ENCODE measurements at places on chromosomes 4 and X.

DNA sequence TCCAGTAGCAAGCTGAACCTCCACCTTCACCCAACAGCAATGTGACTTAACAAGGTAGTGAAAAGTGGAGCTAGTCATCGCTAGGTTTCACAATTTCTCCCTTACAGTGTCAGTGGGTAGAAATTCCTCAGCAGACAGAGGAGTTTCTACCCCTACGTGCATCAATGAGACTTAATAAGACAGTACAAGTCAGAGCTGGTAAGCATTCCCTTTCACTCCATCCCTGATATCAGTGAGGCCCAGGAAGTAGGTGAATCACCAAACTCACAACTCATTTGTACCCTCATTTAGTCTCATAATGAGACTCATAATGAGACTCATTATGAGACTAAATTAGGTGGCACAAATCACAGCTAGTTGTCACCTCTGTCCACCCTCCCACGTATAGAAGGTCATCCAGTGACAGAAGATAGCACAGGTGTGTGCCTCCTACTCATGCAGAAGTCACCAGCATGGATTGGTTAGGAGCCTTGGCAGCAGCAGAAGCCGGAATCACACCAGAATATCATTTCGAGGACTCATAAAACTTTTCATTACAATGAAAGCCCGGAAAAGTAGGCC is 50.8 kb upstream of the NUDT10 start:
- DNase-seq = no peak

DNA sequence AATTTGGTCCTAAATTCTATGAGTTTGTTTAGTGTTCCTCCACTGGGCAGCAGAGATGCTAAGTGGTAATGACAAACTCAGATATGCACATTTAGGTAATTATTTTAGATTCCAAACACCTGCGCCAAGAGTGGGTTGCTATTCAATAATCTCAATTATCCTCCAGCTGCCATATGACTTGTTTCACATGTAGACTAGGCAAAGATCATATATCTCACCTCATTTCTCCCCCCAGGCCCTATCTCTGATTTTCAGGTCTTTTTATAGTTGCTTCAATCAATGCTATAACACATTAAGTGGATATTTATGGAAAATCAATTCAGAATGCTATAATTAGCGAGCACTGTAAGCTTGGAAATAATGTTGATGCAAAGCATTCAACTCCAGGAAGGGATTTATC is 217.6 kb downstream of the KCTD8 start:
- no peak for DNase-seq

- DNase-seq = peak; percentile 47
Measured at GRCh38 chrX:106894392-106894909, 8.7 kb downstream of the RIPPLY1 start.

DNA sequence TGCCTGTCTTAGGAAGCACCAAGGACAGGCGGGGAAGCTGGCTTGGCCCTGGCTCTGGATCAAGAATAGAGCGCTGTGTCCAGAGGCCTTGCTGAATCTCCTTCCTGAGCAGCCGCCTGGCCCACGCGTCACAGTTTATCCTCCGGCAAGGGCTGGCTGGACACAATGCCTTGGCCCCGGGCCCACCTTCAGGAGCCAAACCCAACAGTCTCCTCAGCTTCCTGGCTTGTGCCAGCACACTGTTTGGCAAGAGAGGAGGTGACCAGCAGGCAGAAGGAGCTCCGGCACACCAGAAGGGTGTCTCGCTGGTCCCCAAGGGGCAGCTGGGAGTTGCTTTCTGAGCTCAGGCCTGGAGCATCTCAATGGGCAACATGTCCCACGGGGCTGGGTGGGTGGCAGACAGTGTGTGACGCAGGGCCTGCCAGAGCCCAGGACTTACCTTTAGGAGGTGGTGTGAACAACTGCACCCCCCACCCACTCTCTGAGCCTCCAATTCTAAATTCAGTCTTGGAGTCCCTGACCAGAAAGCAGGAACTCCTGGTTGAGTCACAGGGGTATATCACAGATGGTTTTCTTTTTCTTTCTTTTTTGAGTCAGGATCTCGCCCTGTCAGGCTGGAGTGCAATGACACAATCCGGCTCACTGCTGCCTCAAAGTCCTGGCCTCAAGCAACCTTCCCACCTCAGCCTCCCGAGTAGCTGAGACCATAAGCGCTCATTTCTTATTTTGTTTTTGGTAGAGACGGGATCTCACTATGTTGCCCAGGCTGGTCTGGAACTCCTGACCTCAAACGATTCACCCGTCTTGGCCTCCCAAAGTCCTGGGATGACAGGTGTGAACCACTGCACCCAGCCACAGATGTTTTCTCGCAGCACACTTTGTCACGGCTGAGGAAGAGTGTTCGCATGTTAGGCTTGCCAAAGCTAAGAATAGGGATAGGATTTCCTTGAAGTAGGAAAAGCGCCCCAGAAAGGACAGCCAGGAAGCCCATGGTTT is 361.2 kb downstream of the BCOR start:
- DNase-seq = no peak

GRCh38 chr4:533318-534100 is 34.5 kb downstream of the PIGG start:
- DNase-seq = no peak

DNA sequence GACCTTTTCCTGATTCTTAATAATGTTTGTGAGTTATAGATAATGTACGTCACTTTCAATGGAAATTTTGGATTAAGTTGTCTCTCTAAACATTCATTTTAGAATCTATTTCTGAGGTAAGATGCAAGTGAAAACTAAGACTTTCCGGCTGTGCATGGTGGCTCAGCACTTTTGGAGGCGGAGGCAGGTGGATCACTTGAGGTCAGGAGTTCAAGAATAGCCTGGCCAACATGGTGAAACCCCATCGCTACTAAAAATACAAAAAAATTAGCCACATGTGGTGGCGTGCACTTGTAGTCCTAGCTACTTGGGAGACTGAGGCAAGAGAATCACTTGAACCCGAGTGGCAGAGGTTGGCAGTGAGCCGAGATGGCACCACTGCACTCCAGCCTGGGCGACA is 524.6 kb upstream of the SLIT2 start:
- no peak for DNase-seq

DNA sequence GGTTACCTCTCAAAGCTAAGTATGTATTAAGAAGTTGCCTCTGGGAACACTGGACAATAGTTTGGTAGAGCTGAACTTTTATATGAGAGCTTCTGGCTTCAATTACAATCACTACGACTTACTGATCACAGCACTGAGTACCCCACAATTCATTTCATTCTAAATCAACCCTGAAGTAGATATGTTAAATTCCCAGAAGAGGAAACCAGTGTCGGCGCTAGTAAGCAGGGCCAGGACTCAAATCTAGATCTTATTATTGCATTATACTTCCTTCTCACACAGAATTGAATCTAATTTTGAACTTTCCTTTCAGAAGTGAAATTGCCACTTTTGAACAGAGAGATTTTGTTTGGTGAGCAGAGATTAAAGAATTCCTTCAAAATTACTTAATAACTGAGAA is 41.8 kb downstream of the HUWE1 start:
- DNase-seq = no peak

GRCh38 chr4:26574563-26574962 is 9.3 kb upstream of the TBC1D19 start:
- no peak for DNase-seq
